Breast epithelium (tissue), 4 donors: ENCODE measurements at places on chromosomes 2 and 18. TPM values are rescaled to one million over a fixed set of nuclear protein-coding genes. Genes with fewer than 3 reads are reported as not detected.

Gene WDR35
- total RNA-seq = 18.7 TPM

Gene GPATCH11
- 10.2 TPM for total RNA-seq

Gene ERBB4
- 53.1 TPM for total RNA-seq

Gene TEKT4
- not detected for total RNA-seq

- no peaks in the 10 kb centered on the region for H3K27me3 ChIP-seq
- peak within 1 kb of the TSS; percentile 93 for H3K27ac ChIP-seq
- no peaks in the 10 kb centered on the region for H3K4me1 ChIP-seq
- no peaks in the 10 kb centered on the region for H3K36me3 ChIP-seq
Measured at GRCh38 chr2:165793779-165794535, at the start of gene GALNT3. TSS of gene GALNT3 (minus strand) at chr2:165794247. CDS start at chr2:165770700, 23,547 bp downstream.

- H3K27ac ChIP-seq = no peak overlapping the region
- DNase-seq = no peak
- H3K4me1 ChIP-seq = no peaks in the 10 kb centered on the region
- H3K27me3 ChIP-seq = no peaks in the 10 kb centered on the region
- no peaks in the 10 kb centered on the region for H3K36me3 ChIP-seq
Measured at GRCh38 chr18:74342416-74343043, 26.9 kb downstream of the C18orf63 start.
